ENCODE measurements at places on chromosomes 7 and 10.

GRCh38 chr7:76356115-76356514 lies 2.7 kb downstream of the YWHAG start:
- DNase-seq = no peak

GRCh38 chr7:155907450-155908200 lies 95.4 kb upstream of the SHH start:
- no peak for DNase-seq

DNA sequence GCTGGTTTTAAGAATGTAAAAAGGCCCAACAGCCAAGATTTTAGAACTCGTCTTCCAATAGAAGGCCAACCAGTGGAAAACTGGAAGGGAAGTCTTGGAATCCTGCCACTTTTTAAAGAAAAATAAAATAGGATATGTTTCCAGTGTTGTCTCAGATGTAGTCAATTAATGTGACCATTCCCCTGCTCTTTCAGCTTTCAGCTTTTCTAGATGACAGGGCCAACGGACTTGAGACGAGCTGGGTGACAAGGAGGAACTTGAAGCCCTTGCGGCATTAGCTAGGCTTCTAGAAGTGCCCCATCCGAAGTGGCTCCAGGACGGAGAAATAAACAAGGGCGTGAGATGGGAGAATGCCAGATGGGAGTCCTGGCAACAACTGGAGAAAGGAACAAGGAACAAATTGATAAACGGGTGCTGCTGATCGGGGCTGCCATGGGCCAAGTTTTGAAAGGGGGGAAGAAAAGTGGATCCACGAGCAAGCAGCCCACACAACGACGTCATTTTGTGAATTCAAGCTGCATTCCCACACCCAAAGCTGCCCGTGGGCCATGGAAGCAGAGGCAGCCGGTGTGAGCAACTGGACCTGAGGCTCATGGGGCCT lies 42.3 kb downstream of the CTBP2 start:
- no peak for DNase-seq

GRCh38 chr7:128206747-128207500 lies 34.2 kb upstream of the LEP start:
- DNase-seq = no peak

GRCh38 chr10:119656760-119657159 lies 5.6 kb downstream of the BAG3 start:
- no peak for DNase-seq

DNA sequence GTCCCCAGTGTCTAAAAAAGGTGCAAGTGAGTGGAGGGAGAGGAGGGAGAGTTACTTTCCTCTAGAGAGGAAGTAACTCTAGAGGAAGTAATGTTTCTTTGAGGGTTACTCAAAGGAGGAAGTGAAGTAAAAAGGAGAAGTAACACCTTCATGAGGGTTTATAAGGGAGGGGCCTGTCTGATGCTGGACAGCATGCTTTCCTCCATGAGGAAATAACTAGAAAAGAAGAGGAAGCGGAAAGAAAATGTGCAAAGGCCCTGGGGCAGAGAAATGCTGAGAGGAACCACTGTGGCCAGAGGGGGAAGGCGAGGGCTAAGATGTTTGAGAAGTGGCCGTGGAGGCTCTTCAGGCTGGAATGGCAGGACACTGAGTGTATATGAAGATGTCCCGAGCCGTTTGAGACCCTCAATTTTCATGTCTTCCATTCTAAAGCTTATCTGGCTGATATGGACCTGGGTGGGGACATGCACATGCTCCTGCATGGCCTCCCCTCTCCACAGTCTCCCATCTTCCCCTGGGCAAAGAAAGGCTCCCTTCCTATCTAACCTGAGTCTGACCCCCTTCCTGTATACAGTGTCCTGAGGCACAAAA lies 3.4 kb upstream of the SLC18A2 start:
- DNase-seq = no peak

DNA sequence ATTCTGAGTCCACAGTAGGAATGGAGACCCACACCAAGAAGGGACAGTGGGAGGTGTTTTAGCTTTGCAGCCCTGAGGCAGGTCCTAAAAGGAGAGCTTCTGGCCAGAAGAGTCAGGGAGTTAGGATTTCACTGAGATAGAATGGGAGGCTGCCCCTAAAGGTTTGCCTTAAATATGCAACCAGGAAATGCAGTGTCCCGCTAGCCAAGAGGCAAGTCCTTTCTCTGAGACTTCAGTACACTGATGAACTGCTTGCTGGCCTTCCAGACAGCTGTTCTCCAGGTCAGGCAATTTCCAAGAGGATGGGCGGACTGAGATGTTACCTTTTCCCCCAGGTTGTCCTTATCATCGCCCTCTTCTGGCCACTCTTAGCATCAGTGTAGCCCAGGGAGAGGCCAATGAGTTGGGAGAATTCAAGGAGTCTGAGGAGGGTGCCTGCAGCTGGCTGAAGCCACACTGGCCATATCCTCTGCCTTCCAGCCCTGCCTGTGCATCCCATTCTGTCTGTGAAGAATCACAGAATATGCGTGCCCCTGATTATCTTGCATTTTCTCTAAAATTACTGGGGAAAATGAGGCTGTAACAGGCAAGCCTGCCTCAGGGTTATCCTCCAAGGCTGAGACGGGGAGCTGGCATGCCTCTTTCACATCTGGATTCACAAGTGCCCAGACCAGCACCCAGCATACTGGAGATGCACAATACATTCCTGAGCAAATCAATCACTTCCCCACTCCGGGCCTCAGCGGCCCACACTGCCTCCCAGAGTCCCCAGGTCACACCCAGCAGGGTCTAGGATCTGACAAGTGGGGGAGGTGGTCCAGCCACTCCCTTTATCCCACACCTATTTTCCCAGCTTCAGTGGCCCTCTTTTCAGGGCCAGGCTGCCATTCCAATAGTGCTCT lies 2.4 kb downstream of the TLL2 start:
- no peak for DNase-seq

DNA sequence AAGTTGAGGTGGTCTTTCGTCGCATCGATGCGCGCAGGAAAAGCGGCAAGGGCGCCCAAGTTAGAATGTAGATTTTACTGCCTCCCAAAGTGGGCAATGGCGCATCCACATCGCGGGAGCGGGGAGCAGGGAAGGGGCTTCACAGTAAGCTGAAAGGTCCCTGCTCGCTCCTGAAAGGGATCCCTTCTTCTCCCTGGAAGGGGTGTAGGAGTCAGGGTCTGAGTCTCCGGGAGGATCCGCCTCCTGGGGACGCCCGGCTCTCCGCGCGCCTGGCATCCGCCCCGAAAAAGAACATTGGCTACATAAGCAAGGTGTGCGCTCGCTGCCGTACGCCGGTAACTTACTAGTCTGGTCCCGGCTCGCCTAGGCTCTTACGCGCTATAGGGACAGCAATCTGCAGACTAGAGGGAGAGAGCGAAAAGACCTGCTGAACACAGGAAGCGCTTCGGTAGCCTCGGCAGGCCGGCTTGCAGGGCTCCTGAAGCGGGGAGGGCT lies 804 bp downstream of the UNC5B start:
- no peak for DNase-seq

- no peak for DNase-seq
Measured at GRCh38 chr7:121032645-121033460, 44.3 kb downstream of the CPED1 start.

GRCh38 chr7:2245883-2246675 lies 4.1 kb downstream of the NUDT1 start:
- no peak for DNase-seq

- no peak for DNase-seq
Measured at GRCh38 chr10:51667678-51668335, 31.6 kb downstream of the CSTF2T start.

- no peak for DNase-seq
Measured at GRCh38 chr7:44325811-44326241, 432 bp upstream of the CAMK2B start.
